ENCODE measurements at places on chromosomes 12 and 14. TPM values are rescaled to one million over a fixed set of nuclear protein-coding genes. Genes with fewer than 3 reads are reported as not detected.

The MSRB3 gene
- 8.3 TPM for total RNA-seq

GRCh38 chr14:72543341-72543740, 350.6 kb downstream of the DPF3 start:
- DNase-seq: no peak

- DNase-seq: no peak
Measured at GRCh38 chr12:55955800-55956508, 9.9 kb downstream of the PMEL start.

DNA sequence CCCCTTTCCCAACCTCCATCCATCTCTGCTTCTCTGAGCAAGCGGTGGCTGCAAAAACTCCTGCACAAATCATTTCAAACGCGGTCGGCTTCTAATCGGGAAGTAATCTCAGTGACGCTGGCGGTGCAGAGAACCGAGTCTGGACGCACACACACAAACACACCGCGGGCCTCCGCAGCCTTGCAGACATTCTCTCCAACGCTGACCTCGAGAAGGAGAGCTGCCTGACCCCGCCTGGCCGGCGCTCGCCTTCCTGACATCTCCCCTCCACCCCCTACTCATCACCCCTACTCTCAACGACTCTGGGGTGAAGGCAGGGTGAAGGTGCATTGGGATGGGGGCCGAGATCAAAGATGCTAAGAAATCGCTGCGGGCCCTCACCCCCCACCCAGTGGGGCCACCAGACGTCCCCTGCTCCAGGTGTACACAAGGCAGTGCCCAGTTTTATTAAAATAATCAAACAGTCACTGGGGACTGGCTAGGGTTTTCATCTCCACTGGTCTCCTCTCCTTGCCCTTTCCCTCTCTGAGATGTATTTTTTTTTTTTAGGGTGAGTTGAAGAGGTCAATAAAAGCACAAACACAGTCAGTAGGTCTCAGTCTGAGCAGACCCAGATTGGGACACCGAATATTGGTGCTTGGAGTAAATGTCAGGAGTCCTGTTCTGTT, 506 bp upstream of the TBX5 start:
- DNase-seq: no peak

- DNase-seq: no peak
Measured at GRCh38 chr14:54857830-54858269, 44.8 kb downstream of the GCH1 start.

GRCh38 chr14:22497671-22498093, 91.3 kb downstream of the DAD1 start:
- no peak for DNase-seq

- DNase-seq: no peak
Measured at GRCh38 chr14:89787525-89787924, 167.0 kb downstream of the EFCAB11 start.

The CLSTN3 gene
- 28.2 TPM for total RNA-seq

Data from neural crest cell (in vitro differentiated cells).